SJCRH30 (cell line): ENCODE measurements at places on chromosomes 5 and 9.

- H3K4me1 ChIP-seq = no peaks in the 10 kb centered on the region
- H3K36me3 ChIP-seq = peaks cover 90% of the 10 kb centered on the region
- H3K27me3 ChIP-seq = no peaks in the 10 kb centered on the region
- DNase-seq = no peak
- no peak overlapping the region for H3K27ac ChIP-seq
Observed at GRCh38 chr9:127437497-127438264, 13.5 kb downstream of the ZNF79 start.

GRCh38 chr5:141411575-141411974, 1.2 kb upstream of the PCDHGA10 start:
- no peaks in the 10 kb centered on the region for H3K4me1 ChIP-seq
- no peak overlapping the region for H3K4me3 ChIP-seq
- H3K27me3 ChIP-seq = no peaks in the 10 kb centered on the region
- H3K36me3 ChIP-seq = peaks cover 16% of the 10 kb centered on the region
- no peak overlapping the region for H3K27ac ChIP-seq

GRCh38 chr9:21585756-21586752, 103.9 kb upstream of the IFNE start:
- DNase-seq = no peak
- H3K4me3 ChIP-seq = no peak overlapping the region
- H3K36me3 ChIP-seq = no peaks in the 10 kb centered on the region

DNA sequence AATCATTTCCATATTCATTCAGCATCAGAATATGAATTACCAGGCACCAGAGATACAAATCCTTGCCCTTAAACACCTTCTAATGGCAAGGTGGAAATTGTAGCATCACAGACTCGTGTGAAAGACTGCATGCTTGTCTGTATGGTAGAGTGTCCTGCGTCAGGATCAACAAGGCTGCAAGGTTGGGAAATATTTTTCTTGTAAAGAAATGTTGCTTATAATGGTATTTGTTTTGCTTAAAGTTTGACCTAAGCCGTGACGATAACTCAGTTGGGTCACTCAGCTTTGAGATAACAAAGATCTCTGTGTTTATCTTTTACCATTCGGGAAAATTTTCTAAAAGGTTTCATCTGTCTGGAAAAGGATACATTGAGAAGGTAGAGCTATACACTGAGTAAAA, 87.6 kb downstream of the BASP1 start:
- no peak for DNase-seq
- H3K27ac ChIP-seq = no peak overlapping the region
- no peaks in the 10 kb centered on the region for H3K4me1 ChIP-seq
- no peaks in the 10 kb centered on the region for H3K27me3 ChIP-seq
